Substantia nigra (tissue), 51 donors: ENCODE measurements at places on chromosomes 11 and 22.

- DNase-seq, result no peak
These were observed 23.0 kb downstream of the LMO2 start for GRCh38 chr11:33868647-33869461.

- no peak for DNase-seq
These were observed 40.6 kb downstream of the PDGFB start for GRCh38 chr22:39204216-39204615.

DNA sequence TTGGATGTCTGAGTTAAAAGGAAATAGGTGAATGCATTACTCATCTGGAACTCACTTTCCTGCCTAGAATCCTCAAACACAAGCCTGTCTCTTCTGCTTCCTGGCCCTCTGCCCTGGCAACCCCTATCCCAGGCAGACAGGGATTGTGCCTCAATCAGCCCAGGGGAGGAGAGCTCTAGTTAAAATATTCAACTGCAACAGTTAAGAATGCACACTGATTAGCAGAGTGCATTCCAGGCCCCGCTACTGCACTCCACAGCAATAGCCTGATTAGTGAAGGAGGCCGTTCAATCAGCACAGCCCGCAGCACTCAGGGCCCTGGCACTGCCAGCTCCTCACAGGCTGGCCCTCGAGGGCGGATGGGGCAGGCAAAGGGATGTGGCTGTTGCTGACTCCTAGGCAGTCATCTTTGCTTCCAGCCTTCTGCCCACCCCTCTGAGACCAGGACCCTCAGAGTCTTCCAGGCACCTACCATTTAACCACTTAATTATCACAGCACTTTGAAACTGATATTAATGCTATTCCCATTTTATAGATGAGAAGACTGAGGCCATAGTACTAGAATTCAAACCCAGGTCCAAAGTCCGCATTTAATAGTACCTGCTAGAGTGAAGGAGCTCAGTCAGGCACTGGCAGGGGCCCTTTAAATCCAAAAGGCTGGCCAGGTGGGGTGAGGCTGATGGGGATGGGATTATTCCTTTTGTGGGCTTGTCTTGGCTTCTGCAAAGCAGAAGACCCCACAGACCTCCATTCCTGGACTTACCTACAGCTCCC is 435.3 kb downstream of the SOX6 start:
- no peak for DNase-seq

DNA sequence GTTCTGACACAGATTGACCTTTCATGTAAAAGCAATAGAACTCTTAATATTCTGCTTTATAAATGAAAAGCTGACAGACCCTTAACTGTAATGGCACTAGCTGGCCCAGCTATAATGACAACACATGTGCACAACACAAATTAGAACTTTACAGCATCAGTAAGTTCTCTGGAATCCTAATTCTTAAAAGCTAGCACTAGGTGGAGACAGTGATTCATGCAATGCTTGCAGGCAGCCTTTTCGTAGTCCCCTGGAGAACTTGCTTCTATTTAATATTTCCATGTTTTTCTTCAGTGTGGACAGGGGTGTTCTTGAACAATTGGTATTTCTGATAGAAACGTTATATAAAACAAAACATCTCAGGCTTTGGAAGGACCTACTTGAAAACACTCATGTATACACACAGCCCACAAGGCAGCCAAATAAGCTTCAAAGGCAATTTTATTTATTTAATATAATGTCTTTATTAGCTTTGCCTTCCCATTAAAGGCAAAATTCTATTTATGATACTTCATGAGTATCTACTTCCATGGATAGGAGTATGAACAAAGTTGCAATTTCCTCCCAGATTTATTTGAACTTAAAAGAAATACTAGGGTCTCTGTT is 374.3 kb upstream of the MPPED2 start:
- no peak for DNase-seq

GRCh38 chr11:111788051-111788450 is 21.9 kb upstream of the PPP2R1B start:
- no peak for DNase-seq

DNA sequence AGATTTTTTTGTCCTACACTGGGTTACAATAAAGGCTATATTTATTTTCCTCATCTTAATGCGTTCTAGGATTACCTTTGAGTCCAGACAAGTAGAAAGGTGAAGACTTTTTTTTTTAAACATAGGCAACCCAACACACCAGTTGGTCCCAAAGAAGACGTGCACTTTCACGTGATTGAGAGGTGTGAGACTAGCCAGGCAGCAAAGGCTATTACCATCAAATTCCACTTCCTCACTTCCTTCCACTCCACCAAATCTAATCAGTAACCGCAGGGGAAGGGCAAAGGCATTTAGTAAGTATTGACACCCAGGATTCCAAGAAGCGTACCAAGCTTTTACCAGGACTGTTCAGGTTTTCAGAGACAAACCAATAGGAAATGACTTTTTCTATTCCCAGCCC is 109.3 kb downstream of the APIP start:
- no peak for DNase-seq

GRCh38 chr11:114061048-114061680 is 1.7 kb downstream of the ZBTB16 start:
- no peak for DNase-seq

DNA sequence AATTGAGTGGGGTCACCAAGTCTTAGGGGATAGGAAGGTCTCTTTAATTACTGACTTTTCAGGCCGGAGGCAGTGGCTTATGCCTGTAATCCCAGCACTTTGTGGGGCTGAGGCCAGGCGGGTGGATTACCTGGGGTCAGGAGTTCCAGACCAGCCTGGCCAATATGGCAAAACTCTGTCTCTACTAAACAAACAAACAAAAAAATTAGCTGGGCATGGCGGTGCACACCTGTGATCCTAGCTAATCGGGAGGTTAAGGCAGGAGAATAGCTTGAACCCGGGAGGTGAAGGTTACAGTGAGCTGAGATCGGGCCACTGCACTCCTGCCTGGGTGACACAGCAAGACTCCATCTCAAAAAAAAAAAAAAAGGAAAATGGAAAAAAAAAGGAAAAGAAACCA is 1.8 kb upstream of the FANCF start:
- DNase-seq, result no peak

DNA sequence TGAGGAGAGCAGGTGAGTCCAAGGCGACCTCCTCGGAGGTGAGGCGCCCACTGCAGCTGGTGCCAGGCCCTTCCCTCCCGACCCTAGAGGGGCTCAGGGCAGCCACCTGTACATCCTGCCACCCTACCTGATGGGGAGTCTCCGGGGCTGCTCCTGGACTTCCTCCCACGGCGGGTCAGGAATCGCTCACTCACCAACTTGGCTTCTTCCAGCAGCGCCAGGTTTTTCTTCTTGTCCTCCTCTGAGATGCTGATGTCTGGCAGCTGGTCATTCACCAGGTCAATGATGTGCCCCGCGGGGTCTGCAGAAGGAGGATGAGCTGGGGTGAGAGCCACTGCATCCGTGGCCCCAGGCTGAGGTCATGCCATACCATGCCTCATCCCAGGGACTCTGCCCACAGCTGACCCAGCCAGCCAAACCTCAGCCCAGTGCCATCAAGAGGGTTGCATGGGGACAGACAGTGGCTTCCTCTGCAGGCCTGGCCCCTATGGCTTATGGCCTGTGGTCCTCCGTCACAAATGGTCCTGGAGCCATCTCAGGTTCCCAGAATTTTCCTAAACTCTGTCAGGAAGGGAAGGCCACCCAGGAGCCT is 61.0 kb upstream of the LYVE1 start:
- DNase-seq, result no peak

- no peak for DNase-seq
These were observed 429.3 kb upstream of the FAT3 start for GRCh38 chr11:91795139-91795887.

DNA sequence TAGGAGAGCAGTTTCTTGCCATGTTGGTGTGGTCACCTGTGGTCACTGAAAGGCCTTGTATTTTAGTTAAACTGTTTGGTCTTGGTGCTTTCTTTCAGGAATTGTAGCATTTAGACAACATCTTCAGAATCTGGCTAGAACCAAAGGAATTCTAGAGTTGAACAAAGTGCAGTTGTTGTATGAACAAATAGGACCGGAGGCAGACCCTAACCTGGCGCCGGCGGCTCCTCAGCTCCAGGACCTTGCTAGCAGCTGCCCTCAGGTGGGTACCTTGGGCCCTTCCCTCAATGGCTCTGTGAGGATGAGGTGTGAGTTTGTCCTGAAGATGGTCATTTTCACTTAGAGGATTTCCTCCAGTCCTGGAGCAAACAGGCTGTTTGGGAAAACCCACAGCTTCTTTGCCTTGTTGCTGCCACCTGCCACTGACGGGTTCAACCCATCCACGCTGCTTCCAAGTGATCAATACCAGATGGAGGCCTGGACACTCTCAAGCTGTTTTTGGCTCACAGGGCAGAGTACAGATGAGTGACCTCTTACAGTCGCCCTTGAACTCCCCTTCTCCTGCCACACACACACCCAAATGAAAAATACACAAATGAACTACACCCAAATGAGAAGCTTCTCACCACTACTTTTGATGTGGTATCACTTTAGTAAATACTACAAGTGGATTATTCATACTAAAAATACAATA is 45.2 kb downstream of the PPP2R1B start:
- no peak for DNase-seq

DNA sequence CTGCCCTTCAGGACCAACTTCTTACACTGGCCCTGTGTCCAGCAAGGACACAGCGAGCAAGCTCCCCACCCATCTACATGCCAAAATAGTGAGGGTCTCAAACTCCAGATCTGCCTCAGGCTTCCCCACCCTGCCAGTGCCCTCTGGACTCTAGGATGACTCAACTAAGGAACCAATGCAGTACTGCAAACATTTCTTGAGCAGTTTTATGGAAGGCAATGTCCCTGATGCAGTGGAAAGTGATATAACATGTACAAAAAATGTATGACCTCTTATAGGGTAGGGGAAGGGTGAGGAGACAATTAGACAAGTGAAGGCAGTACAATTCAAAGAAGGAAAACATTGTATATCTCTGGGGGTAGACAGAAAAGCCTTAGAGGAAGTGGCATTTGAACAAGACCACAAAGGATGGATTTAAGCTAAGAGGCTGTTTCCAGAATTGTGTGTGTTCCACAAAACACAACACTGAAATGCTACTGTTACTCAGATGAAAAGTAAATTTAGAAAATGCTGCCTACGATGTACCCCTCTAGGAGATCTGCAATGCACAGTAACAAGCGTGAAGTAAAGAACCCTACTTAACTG is 47.3 kb downstream of the RAB30 start:
- no peak for DNase-seq

DNA sequence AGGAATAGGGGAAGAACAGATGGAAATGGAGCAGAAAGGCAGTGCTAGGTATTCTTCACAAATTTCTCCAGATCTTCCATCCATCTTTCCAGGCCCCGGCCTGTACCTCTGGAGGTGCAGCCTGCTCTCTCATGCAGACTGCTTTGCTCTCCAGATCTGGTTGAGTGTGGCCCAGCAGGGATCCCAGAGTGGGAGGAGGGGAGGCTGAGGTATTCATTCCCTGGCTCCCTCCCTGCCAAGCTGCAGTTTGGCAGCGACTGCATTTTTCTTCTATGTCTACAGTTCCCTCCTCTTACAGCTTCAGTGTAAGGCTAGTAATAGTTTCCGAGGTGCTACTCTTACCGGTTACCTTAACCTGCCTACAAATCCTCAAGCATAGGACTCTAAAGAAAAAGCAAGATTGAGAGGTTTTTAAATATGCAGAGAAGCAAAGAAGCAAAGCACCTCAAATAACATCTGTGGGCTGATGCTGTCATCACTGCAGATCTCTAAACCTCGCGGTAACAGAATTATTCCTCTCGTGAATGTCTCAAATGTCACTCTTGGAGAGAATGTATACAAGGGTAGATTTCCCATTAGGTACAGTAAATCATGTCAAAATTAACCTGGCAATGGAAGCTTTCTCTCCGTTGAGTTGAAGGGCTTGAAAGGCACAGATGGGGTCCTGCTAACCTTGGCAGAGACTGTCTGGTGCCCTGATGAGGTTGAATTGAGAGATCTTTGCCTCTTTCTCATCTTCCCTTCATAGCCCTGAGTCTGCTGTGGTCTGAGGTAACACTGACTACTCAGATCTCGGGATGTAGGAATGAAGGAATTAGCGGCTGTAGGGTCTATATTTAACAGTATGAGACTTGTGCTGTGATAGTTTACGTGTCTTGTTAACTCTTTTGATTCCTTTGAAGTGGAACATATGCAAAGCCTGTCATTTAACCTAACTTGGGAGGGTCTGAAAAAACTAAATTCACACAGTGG is 297.9 kb upstream of the C11orf87 start:
- no peak for DNase-seq
